ENCODE measurements at places on chromosomes 2 and 18.

DNA sequence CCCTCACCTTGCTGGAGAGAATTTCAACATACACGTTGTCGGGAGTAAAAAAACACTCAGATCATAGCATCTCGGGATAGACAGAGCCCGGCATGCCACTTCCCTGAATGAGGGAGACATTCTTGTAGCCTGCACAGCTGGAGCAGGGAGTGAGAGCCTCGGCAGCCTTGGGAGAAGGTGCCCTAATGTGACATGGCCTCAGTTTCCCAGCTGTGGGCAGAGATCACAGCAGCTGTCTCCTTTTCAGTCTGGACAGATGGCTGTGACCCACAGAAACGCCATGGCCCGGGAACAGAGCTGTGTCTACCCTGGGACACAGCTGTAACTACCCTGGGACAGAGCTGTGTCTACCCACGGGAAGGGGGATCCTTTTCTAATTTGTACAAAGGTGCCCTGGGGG, 55.9 kb downstream of the HS1BP3 start:
- no peak for DNase-seq

DNA sequence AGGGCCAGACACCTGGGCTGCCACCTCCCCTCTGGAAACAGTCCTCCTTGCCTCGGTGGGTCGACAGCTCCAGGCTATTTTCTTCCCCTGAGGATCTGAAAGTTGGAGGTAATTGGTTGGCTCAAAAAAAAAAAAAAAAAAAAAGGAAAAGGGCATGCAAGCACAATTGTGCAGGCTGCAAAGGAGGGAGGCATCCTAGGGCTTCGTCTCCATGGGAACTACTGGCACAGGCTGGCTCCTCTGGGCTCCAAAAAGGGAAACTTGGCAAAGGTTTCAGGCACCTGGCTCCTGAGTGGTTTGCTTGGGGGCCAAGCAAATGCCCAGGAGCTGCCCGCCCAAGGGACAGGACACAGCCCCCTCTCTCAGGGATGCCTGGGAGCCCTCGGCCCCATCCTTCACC, 1.1 kb upstream of the KCNIP3 start:
- DNase-seq, result no peak

DNA sequence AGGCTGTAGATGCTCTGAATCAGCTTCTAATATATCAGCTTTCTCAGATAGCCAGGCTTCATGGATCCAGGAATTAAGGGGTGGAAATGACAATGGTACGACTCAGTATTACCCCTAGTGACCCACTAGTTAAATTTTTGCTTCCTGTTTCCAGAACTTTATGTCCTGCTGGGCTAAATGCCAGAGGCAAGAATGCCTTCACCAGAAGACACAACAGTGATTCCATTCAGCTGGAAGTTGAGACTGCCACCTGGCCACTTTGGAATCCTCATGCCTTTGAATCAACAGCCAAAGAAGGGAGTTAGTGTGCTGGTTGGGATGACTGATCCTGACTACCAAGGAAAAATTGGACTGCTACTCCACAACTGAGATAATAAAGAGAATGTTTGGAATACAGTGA, 239.1 kb downstream of the ASXL3 start:
- DNase-seq, result no peak

- no peak for DNase-seq
Measured at GRCh38 chr2:43265001-43265400, 38.6 kb upstream of the ZFP36L2 start.

- no peak for DNase-seq
Measured at GRCh38 chr2:230668939-230669303, 43.7 kb upstream of the CAB39 start.

DNA sequence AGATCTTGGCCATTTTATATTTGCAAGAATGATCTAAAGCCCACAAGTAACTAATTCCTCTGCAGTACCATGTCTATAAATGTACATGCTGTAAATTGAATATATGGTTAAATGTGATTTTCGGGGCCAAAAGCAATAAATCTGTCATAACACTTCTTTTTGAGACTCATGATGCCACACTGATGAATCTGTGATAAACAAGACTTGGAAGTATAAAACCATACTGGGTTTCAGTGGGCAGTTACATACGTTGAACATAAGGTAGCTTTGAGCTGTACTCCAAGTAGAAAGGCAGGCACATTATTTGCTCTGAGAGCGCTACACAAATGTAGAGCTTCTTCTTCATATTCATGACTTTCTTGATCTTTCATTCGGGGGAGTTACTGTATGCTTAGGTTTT, 792.2 kb downstream of the LRRTM4 start:
- no peak for DNase-seq

All from activated CD8-positive, alpha-beta memory T cell treated with anti-CD3 and anti-CD28 coated beads for 1 hour (primary cell).